ENCODE measurements at places on chromosomes 11 and 22.
A peak's percentile ranks its signal among the peaks of the same experiment; 100 is the strongest.

GRCh38 chr11:119029069-119029339 is 1.7 kb downstream of the SLC37A4 start:
- no peaks in the 10 kb centered on the region for H3K27me3 ChIP-seq
- H3K4me1 ChIP-seq = peaks cover 26% of the 10 kb centered on the region
- no peaks in the 10 kb centered on the region for H3K36me3 ChIP-seq
- H3K27ac ChIP-seq = peak overlapping the region; percentile 45
- H3K4me3 ChIP-seq = peak overlapping the region; percentile 66

DNA sequence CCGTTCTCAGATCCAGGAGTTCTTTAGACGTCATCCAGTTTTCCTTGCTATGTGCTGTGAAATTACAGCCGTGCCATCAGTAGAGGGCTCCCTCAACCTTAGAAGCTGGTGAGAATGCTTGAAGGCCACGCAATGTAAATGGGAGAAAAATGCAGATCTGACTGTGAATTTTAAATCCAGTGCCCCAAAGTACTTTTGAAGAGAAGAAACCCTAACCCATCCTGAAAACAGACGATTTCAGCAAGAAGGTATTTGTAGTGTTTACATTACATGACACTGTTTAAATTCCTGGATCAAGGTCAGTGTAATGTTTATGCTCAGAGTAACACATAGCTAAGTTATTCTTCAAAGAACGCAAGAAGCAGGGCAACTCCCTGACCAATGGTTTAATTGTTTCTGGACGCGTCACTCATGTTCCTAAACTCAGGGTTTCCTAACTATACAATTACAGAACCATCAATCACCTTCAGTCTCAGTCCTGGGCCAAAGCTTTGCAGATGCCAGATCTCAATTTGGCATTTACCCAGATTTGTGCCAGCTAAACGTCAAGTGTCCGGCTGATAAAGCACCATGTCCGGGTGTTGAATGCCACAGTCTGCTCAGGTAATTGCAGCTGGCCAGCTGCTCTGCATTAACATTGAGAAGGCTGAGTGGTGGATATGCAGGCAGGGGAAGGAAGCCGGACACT is 38.2 kb downstream of the ADAMTS8 start:
- H3K27me3 ChIP-seq = no peaks in the 10 kb centered on the region
- no peaks in the 10 kb centered on the region for H3K4me1 ChIP-seq
- H3K4me3 ChIP-seq = no peak overlapping the region
- H3K27ac ChIP-seq = no peak overlapping the region

- peaks cover 55% of the 10 kb centered on the region for H3K4me1 ChIP-seq
- DNase-seq = peak; percentile 98
- H3K36me3 ChIP-seq = no peaks in the 10 kb centered on the region
Observed at GRCh38 chr11:33700502-33701271, at the start of gene C11orf91. Gene C11orf91, minus strand, starts transcription at chr11:33700826. Its CDS starts 86 bp downstream, at chr11:33700740.

DNA sequence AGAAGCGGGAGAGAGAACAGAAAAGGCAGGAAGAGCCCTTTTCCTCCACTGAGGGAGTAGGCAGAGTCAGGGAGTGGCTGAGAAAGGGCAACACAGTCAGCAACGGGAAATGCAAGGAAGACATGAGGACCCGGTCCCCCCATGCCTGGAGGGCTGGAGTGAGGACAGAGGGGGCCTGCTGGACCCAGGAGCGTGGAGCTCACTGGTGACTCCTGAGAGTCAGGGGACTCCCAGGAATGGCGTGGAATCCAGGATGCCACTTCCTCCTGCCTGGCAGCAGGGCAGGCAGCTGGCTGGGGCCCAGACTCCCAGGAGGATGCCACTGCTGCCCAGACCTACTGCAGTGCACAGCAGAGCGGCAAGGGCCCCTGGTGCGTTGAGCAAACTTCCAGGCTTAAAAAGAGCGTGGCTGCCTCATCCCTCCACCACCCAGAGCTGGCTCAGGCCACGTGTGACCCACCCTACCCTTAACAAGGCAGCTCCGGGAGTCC is 11.3 kb downstream of the C11orf21 start:
- H3K27me3 ChIP-seq = no peaks in the 10 kb centered on the region
- no peak overlapping the region for H3K27ac ChIP-seq
- DNase-seq = no peak
- H3K4me3 ChIP-seq = no peak overlapping the region
- H3K4me1 ChIP-seq = no peaks in the 10 kb centered on the region
- H3K36me3 ChIP-seq = no peaks in the 10 kb centered on the region

DNA sequence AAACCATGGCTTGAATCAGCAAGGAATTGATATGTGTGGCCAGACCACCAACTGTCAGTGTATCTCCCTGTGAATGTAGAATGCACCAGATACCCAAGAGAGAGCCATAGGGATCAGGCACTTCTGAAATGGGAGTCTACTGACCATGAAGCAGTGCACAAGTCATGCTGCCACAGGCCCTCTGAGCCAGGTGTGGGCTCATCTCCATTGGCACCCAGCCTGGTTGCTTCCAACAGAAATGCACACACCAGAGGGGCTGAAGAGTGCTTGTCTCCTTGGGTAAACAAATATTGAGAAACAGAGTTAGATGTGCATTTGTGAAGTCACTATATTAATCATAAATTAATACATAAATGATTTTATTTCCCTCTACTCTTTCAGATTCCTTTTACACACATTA is 28.4 kb upstream of the PANX1 start:
- no peak overlapping the region for H3K27ac ChIP-seq
- no peaks in the 10 kb centered on the region for H3K4me1 ChIP-seq
- H3K27me3 ChIP-seq = no peaks in the 10 kb centered on the region
- no peak for DNase-seq

DNA sequence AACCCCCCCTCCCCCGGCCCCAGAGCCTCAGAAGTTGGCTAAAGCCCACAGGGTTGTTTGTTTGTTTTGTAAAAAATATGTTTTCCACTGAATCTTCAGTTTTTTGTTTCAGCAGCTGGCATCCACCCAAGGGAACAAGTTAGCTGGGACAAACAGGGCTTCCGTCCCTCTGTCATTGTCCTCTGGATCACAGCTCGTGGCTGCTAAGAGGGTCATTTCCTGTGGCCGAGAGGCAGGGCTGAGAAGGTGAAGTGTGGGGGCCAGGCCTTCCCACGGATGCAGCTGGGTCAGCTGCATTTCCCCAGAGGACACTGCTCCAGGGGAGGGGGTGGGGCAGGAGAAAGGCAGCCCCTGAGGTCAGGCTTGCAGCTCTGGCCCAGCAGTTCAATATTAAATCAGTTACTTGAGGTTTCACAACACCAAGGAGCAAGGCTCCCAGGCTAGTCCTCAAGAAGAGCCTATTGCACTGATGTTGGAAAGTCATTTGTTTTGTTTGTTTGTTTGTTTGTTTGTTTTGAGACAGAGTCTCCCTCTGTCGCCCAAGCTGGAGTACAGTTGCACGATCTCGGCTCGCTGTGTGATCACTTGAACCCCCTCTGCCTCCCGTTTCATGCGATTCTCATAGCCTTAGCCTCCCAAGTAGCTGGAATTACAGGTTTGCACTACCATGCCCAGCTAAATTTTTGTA is 34.4 kb upstream of the SMTN start:
- peak; percentile 78 for DNase-seq
- H3K27ac ChIP-seq = peak overlapping the region; percentile 47
- H3K4me3 ChIP-seq = no peak overlapping the region
- no peaks in the 10 kb centered on the region for H3K4me1 ChIP-seq
- no peaks in the 10 kb centered on the region for H3K27me3 ChIP-seq
